ENCODE measurements at places on chromosomes 7 and 10.

DNA sequence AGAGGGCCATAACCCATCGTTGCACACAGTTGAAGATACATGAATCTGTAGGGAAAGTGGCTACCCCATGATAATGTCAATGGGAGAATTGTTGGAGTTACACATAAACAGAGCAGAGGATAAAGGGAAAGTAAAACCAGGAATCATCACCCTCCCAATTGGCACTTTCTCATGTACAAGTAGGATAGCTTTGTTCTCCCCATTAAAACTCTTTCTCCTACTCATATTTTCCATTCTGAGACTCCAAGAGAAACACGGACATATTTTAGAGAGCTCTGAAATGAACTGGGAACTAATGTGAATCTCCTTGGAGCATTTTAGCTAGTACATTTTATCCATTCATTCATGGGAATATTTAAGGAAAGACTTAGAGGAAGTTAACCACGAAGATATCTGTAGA, 17.2 kb upstream of the LRRC17 start:
- no peak for DNase-seq

- no peak for DNase-seq
Observed at GRCh38 chr7:149644754-149645153, 128.6 kb downstream of the ZNF467 start.

DNA sequence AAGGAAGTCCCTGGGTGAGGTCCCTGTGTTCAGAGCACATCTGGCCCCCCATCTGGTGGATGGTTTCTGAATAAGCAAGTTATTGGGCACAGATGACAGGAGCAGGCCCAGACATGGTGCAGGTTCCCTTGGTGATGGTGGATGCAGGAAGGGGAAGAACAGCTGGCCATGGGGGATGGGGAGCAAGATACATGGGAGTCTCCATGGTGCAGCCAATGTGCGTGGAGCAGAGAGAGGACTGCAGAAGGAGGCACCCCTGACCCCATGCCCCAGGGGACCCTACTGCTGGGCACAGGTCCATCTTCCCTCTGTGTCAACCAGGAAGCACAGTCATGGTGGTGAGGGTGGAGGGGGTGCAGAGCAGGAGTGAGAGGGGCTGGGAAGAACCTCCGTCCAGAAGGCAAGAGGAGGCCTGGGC, 43.8 kb upstream of the RABGEF1 start:
- no peak for DNase-seq

GRCh38 chr10:132572545-132572937, 35.0 kb downstream of the INPP5A start:
- DNase-seq = no peak

DNA sequence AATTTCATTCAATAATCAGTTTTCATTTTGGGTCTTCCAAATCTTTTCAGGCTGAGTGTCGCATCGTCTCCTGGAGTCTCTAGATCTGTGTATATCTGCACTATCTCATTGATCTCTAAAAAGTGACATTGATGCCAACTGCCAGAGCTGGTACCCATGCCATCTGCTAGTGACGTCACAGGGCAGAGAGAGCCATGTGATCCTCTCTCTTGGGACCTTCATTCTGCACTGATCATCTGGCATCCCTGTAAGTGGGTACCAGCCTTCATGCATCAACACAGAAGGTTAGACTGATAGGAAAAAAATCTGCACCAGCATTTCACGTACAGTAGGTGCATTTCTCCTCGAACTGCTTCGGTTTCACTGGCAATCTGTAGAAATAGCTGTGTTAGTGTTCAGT, at the start of gene NEUROD6:
Gene NEUROD6, minus strand, starts transcription at position 124 of the 400 bp plus-strand sequence. CDS start 1,458 bp downstream, outside the sequence.
- DNase-seq = no peak

GRCh38 chr7:56115852-56116538, at the start of gene NUPR2:
Gene NUPR2, minus strand, starts transcription at chr7:56116417. Its CDS starts 103 bp downstream, at chr7:56116314.
- no peak for DNase-seq

DNA sequence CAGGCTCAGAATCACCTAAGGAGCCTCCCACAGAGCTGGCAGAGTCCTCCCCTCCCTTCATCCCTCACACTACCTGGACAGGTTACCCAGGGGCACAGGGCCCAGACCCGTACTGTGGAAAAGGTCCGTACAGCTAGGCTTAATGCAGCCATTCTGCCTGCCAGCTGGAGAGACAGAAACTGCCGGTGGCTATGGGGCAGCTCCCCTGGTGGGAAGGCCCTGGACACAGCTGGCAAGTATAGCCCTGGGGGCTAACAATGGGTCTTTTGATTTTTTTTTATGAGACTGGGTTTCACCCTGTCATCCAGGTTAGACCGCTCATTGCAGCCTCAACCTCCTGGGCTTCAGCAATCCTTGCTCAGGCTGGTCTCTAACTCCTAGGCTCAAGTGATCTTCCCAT, 68.3 kb downstream of the GNA12 start:
- no peak for DNase-seq

GRCh38 chr10:2575460-2575859, 491.9 kb upstream of the PFKP start:
- DNase-seq = no peak

DNA sequence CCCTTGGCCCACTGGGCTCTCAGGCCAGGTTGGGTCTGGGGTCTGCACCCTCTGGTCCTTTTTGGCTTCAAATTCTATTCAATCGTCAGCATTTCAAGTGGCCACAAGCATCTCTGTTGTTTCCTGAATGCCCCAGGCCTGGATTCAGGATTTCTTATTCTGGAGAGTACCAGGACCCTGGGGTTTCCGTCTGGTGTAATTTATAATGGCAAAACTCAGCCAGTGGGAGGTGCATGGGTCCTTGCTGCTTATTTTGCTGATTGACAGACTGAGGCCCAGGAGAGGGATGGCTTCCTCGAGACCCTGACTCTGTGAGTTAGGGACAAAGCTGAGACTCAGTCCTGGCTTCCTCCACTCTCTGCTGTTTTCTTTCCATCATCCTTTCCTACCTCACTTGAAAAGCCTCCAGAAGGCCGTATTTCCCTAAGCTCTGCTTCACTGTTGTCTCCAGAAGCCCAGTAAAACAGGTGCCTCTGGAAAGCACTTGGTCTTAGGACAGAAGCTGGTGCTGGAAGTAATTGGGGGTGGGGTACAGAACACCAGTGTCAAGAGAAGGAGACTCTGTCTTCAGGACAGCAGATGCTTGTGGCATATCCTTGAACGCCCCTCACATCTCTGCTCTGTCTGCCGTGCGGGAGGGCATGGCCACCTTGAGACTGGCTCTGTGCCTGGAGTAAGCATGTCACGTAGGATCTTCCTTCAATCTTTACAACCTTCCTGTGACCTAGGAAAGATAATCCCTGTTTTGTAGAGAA, 39.4 kb upstream of the SH2D4B start:
- no peak for DNase-seq

- DNase-seq = no peak
Observed at GRCh38 chr10:46033602-46034011, 3.2 kb upstream of the NCOA4 start.
